ENCODE measurements at places on chromosomes 4 and X.

- DNase-seq: no peak
Measured at GRCh38 chr4:121594796-121595526, 101.8 kb downstream of the ANXA5 start.

GRCh38 chr4:133799717-133800315 lies 401.8 kb downstream of the PABPC4L start:
- DNase-seq: no peak

DNA sequence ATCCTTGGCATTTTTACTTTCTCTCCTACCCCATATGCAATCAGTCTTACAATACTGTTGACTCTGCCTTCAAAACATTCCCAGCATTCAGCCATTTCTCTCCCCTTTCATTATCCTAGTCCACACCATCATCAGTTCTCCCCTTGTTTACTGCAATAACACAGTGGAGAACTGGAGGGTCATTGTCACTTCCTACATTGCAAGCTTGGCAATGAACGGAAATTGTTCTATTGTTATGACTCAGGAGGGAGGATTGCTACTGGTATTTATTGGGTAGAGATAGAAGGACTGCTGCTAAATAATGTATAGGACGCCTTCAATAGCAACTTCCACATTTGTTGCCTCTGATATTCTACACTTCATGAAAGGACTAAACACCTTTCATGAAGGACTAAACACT lies 231.8 kb downstream of the BANK1 start:
- DNase-seq: no peak

- no peak for DNase-seq
Measured at GRCh38 chrX:121570072-121570841, 522.8 kb downstream of the GLUD2 start.

- DNase-seq: no peak
Measured at GRCh38 chr4:140753329-140753728, 2.9 kb downstream of the TBC1D9 start.

GRCh38 chr4:145929415-145930178 lies 9.0 kb downstream of the ZNF827 start:
- DNase-seq: no peak

DNA sequence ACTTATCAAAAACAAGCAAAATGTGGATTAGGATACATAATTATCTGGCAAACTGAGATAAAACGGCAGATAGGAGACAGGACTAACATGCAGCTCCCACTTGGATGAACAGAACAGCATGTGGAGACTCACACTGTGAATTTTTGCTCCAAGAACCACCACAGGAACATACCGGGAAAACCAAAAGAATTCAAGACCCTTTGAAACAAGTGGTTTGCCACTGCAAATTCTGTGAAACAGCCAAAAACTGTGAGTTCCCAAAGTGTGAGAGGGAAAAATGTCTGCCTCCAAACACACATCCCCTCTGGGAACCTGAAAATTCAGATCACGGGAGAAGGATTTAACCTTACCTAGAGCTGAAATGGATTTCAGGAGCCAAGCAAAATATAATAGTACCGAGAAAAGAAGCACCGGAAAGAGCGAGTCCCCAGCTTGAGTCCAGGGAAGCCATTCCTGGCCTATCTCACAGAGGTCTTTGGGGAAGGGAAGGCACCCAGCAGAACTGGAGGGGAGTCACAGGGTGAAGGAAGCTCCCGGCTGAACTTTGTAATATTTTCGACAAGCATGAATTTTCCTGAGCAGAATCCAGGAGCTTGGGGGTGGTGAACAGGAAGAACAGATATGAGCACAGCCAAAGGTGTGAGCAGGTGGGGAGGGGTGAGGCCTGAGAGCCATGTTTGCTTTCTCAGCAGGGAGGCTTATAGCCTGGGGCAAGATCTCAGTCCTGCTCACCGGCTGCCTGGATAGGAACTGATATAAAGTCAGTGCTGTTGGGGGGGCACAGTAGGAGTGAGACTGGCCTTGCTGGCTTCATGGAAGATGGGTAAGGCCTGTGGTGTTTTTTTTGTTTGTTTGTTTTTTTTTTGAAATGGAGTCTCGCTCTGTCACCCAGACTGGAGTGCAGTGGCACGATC lies 23.9 kb downstream of the MANBA start:
- no peak for DNase-seq

GRCh38 chr4:7195546-7196287 lies 3.4 kb downstream of the SORCS2 start:
- DNase-seq: no peak

GRCh38 chrX:102599951-102600579 lies 750 bp downstream of the ARMCX5 start:
- no peak for DNase-seq

DNA sequence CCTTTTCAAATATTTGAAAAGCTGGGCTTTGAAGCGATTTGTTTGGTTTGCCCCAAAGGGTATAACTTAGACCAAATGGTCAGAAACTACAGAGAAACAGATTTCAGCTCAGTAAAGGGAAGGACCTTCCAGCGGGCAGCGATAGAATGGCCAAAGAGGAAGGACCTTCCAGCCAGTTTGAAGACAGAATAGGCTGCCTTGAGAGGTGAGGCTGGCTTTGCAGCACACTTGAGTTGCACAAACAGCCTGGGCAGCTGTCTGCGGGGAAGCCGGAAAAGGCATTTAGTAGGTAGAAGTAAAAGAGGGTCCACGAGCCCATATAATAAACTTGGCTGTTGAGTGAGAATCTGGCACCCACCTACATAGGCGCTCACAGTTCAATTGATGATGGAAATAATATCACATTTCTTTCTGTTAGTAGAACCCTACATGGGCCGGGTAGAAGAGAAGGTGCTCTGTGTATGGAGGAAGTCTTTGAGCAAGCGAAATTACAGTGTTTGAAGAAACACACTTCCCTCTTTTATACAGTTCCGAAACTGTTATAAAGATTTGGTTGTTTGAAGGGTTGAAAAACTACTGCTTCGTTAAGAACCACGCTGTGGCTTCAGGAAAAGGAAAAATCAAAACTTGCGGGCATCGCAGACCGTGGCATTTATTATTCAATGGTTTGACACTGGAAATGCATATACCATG lies 75.0 kb upstream of the SORBS2 start:
- DNase-seq: no peak

GRCh38 chr4:112127048-112127637 lies 18.1 kb upstream of the FAM241A start:
- DNase-seq: no peak

DNA sequence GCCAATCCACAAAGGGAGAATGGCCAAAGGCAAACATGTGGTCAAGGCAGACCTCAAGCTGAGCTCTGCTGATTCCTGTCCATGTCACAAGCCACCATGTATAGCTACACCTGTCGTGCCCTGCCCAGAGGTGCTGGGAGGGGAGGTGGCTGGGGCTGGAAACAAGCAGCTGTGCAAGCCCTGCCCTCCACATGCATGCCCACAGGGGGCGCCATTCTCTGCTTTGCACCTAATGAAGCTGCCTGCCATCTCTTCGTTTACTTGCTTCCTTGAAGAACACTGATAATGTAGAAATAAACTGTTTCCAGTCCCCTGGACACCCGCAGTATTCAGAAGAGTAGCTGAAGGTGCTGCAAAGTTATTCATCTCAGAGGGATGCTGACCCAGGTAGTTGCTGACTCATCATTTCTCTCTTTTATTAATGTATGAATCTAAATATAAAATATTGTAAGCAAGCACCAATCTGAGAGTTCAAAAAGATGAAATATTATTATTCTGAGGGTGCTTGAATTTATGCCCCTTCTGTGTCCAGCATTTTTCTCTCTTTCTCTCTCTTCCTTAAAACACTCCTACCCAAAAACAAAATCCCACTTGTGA lies 278.6 kb downstream of the ADGRA3 start:
- peak; percentile 19 for DNase-seq

GRCh38 chrX:69231903-69232302 lies 66.7 kb upstream of the PJA1 start:
- no peak for DNase-seq

GRCh38 chr4:620851-621261 lies 4.5 kb upstream of the PDE6B start:
- DNase-seq: no peak

- no peak for DNase-seq
Measured at GRCh38 chrX:49153467-49153866, 9.1 kb upstream of the MAGIX start.

- no peak for DNase-seq
Measured at GRCh38 chr4:33062155-33062806, 2342.1 kb downstream of the PCDH7 start.

DNA sequence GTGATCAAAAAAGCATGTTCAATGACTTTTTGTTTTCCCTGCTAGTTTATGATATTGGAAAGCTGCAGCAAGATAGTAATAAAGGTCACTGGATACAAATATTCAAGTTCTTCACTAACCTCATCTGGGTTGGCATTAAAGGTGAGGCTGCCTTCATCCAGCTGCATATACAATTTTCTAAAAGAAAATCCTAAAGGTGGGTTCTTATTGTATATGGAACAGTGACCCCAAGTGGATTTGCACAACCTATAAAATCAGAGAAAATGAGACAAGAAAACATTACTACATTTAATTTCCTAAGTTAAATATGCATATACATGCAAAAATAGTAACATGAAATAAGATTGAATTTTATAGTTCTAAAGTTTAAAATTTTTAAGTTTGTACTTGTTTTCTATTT lies 23.9 kb downstream of the FBXO8 start:
- DNase-seq: no peak

Measured in activated CD4-positive, alpha-beta T cell treated with anti-CD3 and anti-CD28 coated beads, Interleukin-2, amount 50 U/mL, for 1 hour (primary cell).